ENCODE measurements at places on chromosomes 12 and 14.

DNA sequence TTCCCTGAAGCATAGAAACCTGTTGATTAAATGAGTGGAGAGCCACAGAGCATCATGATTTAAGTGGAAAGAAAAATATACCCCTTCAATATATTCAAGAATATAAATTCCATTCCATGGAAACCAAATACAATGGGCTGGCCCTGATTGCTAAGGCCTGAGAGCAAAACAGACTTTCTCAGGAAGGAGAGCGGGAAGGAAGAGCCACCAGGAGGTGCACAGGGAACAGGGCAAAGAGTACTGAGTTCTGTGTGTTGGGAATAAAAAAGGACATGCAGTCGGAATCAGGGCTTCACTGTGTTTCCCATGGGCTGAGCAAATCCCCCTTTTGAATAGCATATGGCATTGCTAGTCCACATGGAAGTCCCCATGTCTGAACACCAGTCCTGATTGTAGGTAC is 69.7 kb upstream of the PLEKHG3 start:
- peak; percentile 31 for DNase-seq

GRCh38 chr12:42589465-42590329 is at the start of gene PRICKLE1:
TSS of gene PRICKLE1 (minus strand) at chr12:42589746. CDS start at chr12:42472516, 117,230 bp downstream.
- DNase-seq, result peak; percentile 50

GRCh38 chr14:79229383-79229909 is 981.9 kb downstream of the DIO2 start:
- DNase-seq, result no peak

DNA sequence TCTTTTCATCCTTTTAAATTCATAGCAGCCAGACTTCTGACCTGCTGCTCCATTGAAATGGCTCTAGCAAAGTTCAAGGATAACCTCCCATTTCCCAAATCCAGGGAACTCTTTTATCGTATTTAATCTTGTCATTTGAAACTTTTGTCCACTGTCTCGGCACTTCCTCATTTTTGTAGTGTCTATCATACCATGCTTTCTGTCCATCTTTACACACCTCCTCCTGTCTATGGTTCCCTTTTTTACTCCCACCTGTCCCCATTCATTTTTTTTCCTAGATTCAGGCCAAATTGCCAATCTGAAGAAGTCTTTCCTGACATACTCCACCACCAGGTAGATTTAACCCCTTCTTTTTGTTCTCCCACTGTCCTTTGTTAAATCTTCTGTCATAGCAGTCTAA is 31.0 kb downstream of the NFYB start:
- no peak for DNase-seq

GRCh38 chr14:71753976-71754375 is 178.3 kb upstream of the RGS6 start:
- no peak for DNase-seq

- peak; percentile 24 for DNase-seq
These were observed 73.8 kb upstream of the OSBPL8 start for GRCh38 chr12:76633415-76633814.

GRCh38 chr12:111791507-111791906 is 24.8 kb downstream of the ALDH2 start:
- no peak for DNase-seq

DNA sequence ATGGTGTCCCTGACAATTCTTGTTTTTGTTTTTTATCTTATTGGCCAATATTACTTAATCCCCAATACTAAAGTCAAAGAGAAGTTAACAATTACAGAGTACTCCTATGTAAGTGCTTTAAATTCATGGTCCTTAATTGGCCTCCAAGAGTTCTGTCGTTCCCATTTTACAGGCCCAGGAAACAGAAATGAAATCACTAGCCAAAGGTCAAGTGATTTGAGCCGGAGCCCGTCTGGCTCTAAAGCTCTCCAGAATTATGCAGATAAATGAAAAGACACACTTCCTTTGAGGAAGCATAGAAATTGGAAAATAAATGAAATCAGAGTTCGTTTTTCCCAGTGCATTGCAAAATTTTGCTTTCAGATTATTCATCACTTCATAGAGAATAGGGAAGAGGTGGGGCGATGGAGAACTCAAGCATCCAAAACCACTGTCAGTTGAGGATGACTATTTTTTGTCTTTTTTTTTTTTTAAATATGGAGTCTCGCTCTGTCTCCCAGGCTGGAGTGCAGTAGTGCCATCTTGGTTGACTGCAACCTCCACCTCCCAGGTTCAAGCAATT is 78.5 kb downstream of the MAP1LC3B2 start:
- no peak for DNase-seq

- no peak for DNase-seq
These were observed 1109.7 kb upstream of the FLRT2 start for GRCh38 chr14:84420221-84420620.

- DNase-seq, result no peak
These were observed 34.8 kb downstream of the TUNAR start for GRCh38 chr14:95911456-95911855.

- peak; percentile 12 for DNase-seq
These were observed 550 bp downstream of the TEAD4 start for GRCh38 chr12:2959505-2960389.

DNA sequence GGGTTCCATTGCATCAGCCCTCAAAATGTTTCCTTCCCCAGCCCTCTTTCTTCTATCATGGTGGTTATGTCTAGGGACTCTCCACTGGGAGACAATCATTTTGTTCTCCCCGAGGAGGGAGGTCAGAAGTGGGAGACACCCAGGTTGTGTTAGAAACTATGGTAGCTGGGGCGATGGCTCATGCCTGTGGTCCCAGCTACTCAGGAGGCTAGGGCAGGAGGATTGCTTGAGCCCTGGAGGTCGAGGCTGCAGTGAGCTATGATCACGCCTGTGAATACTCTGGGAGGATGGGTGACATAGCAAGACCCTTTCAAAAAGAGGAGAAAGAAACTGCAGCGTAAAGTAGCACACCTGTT is 13.0 kb upstream of the LRRC23 start:
- DNase-seq, result no peak

DNA sequence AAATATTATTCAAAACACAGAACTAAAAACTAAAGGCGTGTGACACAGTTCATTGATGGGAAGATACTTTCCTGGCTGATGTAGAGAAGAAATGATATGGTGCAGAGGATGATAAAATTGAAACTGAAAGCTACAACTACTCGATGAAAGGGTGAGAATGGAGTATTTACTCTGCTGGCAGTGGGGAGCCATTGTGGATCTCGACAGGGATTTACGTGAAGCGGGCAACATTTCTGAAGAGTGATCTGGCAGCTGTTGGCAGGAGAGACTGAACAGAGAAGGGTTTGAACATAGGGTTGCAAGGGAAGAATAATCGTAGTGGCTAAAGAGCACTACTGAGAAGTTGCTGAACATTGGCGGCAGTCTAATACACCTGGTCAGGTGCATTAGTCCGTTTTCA is 464.9 kb downstream of the PDZRN4 start:
- DNase-seq, result no peak

DNA sequence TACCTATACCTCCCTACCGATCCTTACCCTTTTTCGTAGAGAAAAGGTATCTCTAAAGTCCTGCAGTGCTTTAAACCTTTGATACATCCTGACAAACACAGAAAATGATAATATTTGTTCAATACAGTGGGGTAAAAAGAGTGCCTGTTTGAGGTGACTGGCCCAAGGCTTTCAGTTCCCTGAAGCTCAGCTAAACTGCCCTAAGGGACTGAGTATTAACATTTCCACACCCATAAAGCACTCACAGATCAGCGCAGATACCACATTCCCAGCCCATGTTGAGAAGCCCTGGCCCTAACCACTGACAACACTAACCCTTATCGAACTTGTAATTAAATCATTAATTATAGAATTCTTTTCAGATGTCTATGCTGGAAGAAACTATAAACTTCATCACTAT is 108.7 kb downstream of the DIP2B start:
- DNase-seq, result no peak

GRCh38 chr12:53710091-53710490 is 17.2 kb downstream of the CALCOCO1 start:
- DNase-seq, result no peak

DNA sequence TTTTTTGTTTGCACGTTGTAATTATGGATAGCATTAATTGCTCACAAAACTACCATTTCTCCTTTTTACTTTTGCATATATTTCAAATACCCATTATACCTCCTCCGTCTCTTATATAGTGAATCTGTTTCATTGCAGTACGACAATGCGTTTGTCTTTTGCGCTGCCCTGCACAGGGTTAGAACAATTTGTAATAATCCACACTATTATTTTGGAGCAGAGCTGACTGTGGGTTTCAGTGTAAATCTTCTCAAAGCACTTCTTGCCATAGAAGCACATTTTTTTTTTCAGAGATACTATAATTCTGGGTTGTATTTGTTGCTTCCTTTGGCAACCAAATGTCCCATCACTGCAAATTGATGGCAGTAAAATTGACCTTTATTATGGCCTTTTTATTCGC is 451.8 kb upstream of the STXBP6 start:
- no peak for DNase-seq

DNA sequence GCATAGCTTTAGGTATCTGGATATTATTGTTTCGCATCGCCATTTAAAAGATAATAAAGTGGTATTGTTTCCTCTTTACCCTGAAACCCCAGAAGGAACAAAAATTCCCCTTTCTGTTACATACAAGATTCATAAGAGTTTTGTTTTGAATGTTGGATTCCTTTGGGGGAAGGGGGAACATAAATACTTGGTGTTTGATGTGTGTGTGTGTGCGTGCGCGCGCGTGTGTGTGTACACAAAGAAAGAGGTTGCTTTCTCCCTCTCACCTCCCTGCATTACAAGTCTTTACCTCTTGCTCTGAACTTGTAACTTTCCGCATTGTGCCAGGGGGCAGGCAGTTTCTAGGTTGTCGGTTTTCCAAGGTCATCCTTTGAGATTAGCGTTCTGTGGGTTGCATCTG is 76.4 kb downstream of the GPATCH2L start:
- DNase-seq, result no peak

DNA sequence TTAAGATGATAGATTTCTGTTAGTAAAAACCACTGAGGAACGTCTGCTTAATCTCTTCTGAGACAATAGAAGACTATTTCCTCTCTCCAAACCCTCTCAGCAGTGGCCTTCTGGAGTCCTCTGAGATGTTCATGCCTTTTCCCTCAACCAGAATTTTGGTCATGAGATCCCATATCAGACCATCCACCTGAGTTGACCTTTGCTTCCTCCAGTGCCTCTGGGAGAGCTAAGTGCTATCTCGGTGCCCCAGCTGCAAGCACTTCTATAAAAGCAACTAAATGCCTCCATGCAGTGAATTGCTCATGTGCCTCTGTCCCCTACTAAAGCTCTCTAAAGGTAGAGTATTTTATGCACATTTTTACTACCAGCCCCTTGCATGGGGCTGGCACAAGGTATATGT is 172.8 kb upstream of the BCL2L14 start:
- no peak for DNase-seq

- no peak for DNase-seq
These were observed 16.2 kb downstream of the EXD2 start for GRCh38 chr14:69207435-69208041.

DNA sequence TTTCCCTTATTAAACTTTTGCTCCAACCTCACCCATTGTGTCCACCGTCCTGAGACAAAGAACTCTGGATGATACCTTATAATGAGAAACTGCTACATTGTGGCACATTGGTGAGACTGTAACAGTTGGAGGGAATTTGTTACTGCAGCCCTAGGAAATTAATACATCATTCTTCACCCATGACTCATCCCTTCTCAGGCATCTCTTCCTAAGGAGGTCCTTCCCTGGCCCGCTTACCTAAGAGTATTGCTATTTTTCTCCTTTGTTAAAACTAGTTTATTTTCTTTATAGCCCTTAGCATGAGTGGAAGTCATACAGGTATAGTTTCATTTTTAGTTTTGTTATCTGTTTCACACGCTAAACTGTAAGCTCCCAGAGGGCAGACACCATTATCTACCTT is 87.1 kb downstream of the TMEM260 start:
- no peak for DNase-seq

- DNase-seq, result no peak
These were observed 283.6 kb downstream of the CACNA1C start for GRCh38 chr12:2336409-2336829.

DNA sequence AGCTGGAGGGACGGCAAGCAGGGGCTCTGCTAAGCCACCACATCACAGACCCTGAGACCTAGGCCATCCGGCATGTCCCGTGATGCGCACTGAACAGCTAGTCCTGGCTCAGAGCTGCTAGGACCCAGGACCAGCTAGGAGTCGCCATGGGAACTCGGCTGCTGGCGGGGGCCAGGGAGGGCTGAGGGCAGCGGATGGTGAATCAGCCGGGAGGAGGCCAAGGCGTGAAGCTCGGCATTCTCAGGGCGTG is 5.1 kb downstream of the AHNAK2 start:
- DNase-seq, result no peak

DNA sequence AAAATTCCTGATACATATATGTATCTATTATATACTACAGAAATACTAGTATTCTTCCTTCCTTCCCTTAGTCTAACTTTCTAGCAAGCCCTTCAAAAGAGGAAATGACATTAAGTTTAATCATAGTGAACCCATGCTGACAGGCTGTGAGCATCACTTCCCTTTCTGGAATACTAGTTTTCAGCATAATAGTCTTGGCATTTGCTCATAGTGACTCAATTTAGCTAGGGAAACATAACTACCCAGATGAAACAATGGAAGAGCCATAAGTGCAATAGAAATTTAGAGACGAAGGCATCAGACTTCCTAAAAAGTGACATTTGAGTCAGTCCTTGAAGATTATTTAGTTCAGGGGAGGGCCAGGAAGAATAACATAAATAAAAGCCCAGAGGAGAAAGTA is 184.5 kb upstream of the CRY1 start:
- no peak for DNase-seq

- DNase-seq, result no peak
These were observed 87.3 kb downstream of the TMX1 start for GRCh38 chr14:51327376-51327775.

DNA sequence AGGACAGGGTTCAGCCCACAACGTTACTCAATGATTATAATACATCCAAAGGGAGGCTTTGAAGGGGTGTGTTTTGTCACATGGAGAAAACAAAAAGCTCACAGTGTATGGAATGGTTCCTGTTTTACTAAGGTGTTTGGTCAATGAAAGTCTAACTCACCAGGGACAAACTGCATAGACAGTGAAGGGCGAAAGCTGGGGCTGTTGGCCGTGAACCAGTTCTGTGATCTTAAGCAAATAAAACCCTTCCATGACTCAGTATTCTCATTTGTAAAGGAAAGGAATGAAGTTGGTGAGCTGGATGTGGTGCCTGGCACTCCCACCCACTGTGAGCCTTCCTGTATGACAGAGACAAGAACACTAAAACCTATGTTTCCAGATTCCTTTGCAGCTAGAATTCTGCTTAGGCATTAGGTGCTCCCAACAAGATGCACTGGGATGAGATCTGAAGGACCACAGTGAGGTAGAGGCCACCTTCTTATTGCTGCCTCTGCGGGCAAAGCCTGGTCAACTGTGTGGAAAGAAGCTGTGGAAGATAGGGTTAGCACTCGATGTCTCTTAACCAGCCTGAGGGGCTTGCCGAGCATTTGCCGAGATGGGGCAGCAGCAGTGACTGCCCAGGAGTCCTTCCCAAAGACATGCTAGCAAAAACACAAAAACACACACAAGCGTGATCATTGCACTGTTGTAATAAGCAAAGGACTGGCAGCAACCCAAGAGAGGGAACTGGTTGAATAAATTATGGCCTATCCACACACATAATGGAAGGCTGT is 48.5 kb downstream of the VCPKMT start:
- DNase-seq, result no peak

GRCh38 chr12:40262657-40263056 is 37.9 kb downstream of the LRRK2 start:
- no peak for DNase-seq

Data from NCI-H524 (cell line).